ENCODE measurements at places on chromosomes 7 and 10.

DNA sequence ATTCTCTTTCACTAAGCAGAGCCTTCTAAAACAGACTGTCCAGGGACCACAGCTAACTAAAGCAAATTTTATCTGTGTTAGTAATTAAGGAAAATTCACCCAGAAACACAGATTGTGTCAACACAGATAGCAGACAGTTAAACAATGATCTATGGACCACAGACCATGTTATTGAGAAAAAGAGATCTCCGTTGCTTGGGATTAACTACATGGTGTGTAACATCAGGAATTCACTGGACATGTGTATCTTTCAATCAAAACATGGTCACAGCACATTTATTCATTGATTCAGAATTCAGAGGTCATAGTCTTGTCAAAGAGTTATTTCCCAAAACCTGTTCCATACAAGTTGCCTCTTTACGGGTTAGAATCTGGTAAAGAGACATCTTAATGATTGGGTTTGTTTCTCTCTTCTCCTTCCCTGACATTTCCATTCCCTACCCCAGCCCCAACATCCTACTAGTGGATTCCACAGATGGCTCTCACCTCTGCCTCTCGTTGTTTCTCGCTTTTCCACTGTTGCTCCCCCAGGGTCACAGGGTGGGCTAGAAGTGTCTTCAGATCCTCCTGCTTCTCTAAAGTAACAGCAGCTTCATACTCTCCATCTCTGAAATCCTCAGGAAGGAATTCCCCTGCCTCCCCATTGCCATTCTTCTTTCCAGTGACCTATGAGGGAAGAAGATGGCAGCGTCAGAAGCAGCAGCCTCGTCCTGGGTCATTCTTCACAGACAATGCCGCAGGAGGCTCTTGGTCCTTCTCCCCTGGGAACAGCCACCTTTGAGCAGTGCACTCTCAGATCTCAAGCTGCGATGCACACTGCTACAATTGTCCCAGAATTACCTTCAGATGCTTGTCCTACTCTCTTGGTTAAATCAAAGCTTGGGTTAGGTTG, 958 bp downstream of the ANKRD1 start:
- no peak for DNase-seq

- peak; percentile 2 for DNase-seq
These were observed 34.3 kb upstream of the PHF14 start for GRCh38 chr7:10939237-10939910.

DNA sequence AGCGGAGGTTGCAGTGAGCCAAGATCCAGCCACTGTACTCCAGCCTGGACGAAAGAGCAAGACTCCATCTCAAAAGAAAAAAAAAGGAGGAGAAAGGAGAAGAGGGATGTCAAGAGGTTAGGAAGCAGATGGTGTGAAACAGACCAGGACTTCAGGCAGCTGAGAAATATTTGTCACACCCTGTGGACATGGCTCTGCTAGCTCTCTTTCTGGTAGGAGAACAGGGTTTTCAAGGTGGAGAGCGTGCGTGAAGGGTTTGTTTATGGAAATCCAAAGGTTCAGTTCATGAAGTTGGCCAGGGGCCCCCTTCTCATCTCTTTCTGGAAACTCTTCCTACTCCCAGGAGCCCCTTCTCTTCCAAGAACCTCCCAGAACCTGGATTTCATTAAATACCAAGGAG, 110.8 kb upstream of the GALNT17 start:
- no peak for DNase-seq

DNA sequence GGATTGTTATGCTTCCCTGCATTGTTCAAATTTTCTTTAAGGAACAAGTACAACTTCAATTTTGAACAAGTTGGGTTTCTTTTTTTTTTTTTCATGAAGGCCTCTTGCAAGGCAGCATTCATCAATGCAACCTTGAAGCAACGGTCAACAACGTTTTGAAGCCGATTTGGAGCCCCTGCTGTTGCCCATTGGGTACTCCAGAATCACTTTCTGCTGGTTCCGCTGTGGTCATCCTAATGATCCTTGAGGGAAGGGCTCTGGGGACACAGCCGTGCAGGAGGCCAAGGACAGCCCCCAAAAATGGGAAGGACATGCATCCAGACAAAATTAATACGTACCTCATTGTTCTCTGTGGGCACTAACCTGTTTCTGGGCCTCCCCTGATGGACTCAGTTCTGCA, 84.6 kb upstream of the MGMT start:
- no peak for DNase-seq

GRCh38 chr10:26802527-26802926, 58.2 kb downstream of the ABI1 start:
- DNase-seq: no peak

DNA sequence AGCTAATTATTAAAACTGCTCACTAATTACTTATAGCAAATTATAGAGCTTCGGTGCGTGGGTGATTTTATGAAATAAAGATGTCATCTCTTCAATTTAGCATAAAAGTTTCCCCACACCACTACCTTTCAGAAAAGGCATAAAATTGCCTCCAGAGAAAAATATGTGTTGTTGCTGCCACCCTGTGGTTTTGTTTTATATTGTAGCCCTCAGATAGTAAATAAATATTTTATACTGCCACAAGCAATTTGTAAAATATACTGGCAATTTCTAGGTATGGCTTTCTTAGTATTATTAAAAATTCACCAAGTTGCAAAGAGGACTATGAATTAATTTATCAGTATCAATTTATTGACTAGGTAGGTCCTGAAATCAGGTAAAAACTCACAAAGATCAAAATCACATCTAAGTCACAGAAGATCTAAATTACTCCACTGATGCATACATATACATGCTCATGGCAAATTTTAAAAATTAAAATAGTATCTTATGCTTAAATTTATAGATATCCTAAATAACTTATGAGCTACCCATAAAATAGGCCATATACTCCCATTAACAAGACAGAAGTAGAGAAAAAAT, 26.5 kb downstream of the ASNS start:
- peak; percentile 21 for DNase-seq

DNA sequence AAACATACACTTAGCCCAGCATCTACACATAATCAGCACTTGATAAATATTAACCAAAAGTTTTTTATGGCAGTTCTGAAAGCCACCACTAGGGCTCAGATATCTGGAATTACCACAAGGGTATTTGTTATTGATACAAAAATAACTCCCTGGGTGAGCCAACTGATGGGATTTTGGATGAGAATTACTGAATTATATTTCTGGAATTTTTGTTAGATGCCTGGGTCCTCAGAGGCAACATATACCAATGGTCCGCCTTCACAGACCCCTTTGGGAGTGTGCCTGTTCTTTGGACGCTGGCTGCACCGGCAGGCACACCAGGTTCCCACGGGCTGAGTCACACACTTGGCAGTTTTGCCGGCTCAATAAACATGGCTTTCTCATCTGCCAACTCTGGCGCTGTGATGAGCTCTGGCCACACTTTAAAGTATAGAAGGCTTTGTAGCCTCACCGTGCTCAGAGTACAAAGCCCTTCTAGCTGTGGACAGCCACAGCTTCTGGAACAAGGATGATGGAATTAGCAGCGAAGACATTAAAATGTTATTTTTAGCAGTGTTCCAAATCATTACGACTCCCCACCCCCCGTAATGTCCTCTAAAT, 24.5 kb upstream of the EEPD1 start:
- peak; percentile 89 for DNase-seq

- DNase-seq: no peak
These were observed 20.8 kb downstream of the EPC1 start for GRCh38 chr10:32326119-32326518.

DNA sequence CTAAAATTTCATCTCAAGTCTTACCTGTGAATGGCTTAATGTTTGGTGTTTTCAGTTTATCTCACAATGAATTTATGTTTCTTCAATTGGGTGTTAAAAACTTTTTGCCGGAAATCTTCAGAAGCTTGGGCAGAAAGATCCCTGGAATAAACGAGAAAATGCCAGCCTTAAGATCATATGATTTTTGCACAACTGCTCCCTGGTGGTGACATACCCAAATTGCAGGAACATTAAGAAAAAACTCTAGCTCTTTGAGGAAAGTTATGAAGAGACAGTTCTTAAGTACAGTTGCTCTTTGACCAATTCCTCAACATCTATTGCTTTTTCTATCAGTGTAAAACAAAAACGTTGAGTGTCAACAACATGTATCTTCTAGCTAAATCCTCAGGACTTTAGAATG, 48.2 kb upstream of the CREB5 start:
- DNase-seq: no peak

GRCh38 chr7:100490483-100491191, 6.9 kb downstream of the NYAP1 start:
- DNase-seq: no peak

DNA sequence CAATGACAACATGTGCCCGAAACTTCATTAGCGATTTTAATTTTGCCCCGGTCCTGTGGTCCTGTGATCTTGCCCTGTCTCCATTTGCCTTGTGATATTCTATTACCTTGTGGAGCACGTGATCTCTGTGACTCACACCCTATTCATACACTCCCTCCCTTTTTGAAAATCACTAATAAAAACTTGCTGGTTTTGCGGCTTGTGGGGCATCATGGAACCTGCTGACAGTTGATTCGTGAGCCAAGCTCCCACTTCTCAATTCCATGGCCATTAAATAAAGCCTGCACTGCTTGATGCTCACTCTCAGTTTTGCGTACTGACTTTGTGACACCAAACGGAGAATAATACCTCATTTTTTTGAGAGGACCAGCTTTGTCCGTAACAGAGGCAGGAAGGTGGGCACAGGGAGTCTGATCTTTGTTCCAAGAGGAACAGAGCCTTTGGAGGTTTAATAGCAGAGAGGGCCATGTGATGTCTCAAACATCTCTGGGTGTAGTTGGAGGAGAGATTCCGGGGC, 3.8 kb upstream of the ADAMTS14 start:
- DNase-seq: peak; percentile 45

GRCh38 chr7:18619311-18619710, 123.8 kb downstream of the HDAC9 start:
- no peak for DNase-seq

DNA sequence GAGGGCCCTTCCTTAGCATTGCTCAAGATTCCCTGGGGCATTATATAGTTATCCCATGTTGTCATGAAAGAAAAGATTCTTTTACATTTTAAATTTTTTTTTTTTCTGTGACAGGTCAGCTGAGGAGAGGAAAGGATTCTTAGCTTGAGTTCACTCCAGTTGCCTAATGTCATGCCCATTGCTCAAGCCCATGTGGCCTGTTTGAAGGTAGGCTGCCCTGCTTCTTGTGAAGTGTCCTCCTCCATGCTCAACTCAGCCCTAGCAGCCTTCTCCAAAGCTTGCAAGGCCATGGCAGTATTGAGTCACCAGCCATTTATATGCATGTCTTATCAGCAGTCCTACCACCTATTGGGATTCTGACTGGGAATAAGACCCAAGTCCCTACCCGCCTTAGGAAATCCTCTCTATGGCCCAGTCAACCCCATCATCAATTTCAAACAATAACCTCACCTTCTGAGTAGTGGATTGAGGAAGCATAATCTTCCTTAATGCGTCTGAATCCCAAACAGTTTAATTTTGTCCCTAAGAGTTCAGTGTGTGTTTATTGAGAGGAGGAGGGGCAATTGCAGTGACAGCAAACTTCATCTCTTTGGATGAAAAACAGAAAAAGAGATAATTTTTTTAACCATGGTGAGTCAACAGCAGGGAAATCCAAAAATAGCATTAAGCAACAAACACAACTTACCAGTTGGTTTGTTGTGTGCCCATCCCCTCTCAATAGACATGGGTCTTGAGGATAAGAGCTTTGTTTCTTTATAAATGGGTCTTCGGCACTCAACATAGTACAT, 38.6 kb upstream of the WASL start:
- DNase-seq: no peak

- no peak for DNase-seq
These were observed 47.9 kb upstream of the FAM20C start for GRCh38 chr7:144454-144826.

GRCh38 chr10:109089779-109090178, 833.5 kb downstream of the XPNPEP1 start:
- no peak for DNase-seq

DNA sequence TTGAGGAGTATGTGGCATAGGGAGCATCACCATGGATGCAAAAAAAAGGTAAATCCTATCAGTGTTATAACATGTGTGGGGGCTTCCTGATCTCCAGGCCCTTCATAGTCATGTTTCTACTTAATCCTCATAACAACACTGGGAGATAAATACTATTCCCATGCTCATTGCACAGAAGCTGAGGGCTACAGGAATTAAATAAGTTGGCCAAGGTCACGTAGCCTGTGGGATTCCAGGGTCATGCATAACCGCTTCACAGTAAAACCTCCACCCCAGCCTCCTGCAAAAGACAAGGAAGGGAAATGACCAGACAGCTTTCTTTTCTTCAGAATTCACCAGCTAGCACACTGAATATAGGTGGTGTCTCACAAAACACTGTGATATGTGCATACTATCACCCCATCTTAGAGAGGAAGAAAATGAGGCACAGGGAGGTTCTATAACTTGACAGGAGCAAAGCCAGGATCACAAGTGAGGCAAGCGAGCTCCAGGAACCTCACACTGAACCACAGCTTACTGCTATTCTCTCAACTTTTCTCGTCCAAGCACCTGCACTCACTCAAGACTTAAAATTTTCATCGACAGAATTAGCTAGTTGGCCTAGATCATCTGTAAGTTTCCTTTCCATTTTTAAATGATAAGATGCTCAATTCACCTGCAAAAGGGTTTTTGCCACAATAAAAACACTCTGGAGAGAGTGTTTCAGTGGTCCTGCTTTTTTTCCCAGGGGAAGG, 13.4 kb downstream of the JAZF1 start:
- DNase-seq: peak; percentile 59

DNA sequence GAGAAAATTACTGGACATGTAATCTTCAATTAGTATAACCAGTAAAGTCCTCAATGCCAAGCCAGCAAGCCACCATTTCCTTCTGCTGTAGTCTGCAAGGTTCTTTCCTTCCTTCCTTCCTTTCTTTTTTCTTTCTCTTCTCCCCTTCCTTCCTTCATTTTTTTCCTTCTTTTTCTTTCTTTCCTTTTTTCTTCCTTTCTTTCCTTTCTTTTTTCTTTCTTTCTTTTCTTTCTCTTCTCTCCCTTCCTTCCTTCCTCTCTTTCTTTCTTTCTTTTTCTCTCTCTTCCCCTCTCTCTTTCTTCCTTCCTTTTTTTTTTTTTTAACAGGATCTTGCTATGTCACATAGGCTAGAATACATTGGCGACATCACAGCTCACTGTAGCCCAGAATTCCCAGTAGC, 369.8 kb downstream of the SEMA3D start:
- no peak for DNase-seq

DNA sequence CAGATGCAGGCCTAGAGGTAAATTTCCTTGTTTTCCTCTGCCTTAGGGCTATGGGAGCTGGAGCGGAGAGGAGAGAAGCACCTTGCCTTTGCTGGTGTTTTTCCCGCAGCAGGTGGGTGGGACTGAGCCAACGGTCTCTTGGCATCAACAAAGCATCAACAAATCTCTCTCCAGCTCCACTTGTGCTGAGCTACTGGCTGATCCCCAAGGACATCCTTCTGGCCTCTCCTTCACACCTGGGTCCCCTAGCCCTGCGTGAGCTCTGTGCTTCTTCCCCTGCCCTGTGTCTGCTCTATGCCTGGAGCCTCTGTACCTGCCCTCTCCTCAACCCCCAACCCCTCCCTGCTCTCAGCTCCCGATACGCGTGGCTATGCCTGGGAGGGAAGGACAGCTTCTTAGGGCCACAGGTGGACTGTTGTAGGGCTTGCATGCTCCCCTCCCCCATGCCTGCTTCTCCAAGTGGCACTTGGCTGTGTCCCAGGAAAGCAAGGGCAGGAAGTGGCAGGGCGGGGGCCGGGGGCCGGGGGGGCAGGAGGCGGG, 3.2 kb upstream of the CLDN4 start:
- peak; percentile 29 for DNase-seq
